Osteoblast (primary cell): ENCODE measurements at places on chromosomes 11 and 22.

DNA sequence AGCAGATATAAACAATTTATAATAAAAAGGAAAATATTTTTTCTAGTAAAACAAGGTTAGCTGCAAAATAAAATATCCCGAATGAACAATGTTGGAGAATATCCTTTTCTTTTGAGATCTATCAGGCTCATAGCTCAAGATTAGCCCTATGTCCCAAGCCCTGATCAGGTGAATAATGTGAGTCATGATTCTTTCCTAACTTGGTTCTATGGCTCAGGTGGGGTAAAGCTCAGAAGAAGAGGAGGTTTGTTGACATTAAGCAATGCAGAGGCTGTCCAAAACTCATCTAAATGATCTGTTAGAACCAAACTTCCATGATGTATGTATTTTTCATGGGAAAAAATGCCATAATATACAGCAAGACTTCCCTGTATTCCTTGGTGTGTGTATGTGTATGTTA, 86.1 kb downstream of the TRIM44 start:
- no peak for DNase-seq

DNA sequence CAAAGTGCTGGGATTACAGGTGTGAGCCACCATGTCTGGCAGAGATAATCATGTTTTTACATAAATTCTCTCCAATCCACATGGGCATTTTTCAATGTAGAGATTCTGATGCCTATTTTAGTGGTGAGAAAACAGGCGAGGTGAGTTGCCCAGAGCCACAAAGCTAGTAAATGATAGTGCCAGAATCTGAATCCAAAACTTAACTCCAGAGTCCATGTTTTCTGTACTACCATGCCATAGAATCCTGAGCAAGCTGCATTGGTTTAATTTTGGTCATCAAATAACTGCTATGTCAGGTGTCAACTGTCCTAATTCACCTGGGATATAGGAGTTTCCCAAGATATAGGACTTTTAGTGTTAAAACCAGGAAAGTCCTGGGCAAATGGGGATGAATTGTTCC, 13.6 kb downstream of the NEFH start:
- DNase-seq: no peak

- DNase-seq: no peak
Measured at GRCh38 chr11:28142724-28143123, 34.5 kb downstream of the METTL15 start.

- DNase-seq: no peak
Measured at GRCh38 chr11:111960916-111961315, 23.8 kb downstream of the DIXDC1 start.

GRCh38 chr11:116869610-116870009, 32.2 kb upstream of the APOA1 start:
- no peak for DNase-seq

- DNase-seq: peak; percentile 80
Measured at GRCh38 chr11:74288161-74288560, 23.3 kb downstream of the P4HA3 start.
